Activated CD8-positive, alpha-beta memory T cell treated with anti-CD3 and anti-CD28 coated beads for 1 hour (primary cell): ENCODE measurements at places on chromosomes 7 and 10.

GRCh38 chr7:95473276-95473985 lies 12.3 kb upstream of the ASB4 start:
- no peak for DNase-seq

GRCh38 chr7:157558875-157559595 lies 222.2 kb downstream of the DNAJB6 start:
- no peak for DNase-seq

- no peak for DNase-seq
Observed at GRCh38 chr7:137998250-137998649, 3.6 kb downstream of the CREB3L2 start.

GRCh38 chr7:153061910-153062528 lies 302.5 kb downstream of the ACTR3B start:
- DNase-seq = no peak

DNA sequence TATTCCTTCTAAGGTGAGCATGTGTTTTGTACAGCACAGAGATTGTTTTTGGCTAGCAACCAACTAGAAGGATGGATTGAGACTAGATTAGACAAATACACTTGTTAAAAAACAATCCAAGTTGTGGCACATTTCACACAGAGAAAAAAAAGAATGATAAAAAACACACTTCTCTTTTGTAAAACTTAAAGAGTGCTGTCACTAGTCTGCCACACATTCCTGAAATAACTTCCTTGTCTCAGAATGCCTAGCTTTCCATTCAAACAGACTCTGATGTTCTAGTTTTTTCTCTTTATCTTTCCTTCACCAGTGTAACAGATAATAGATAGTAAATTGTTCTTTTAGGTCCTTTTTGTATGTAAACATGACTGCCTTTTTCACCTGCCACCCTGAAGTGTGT lies 11.4 kb downstream of the DLD start:
- DNase-seq = no peak

- DNase-seq = no peak
Observed at GRCh38 chr10:85545874-85546273, 820.7 kb downstream of the GRID1 start.
